Omental fat pad (tissue), 4 donors: ENCODE measurements at places on chromosomes 3 and 15. TPM values are rescaled to one million over a fixed set of nuclear protein-coding genes. Genes with fewer than 3 reads are reported as not detected.
A peak's percentile ranks its signal among the peaks of the same experiment; 100 is the strongest.

GRCh38 chr3:66066963-66067617 lies 28.4 kb upstream of the MAGI1 start:
- no peak for DNase-seq

GRCh38 chr3:66304293-66304692 lies 83.5 kb downstream of the SLC25A26 start:
- DNase-seq, result no peak

DNA sequence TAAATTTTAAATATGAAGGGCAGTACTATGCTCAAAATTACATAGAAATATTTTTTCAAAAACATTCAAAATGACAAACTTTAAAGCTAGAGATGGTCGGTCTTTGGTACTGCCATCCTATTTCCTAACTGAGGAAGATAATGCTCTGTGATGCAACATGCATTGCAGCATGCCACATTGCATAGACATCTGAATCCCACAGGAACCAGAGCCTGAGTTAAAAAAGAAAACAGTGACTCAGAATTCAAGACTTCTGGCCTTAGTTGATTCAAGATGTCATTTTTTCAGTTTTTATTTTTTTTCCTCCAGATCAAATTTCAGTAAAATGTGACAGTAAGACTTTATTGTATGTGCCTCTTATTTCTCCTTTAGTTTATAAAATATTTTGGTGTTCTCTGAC lies 33.1 kb downstream of the TP63 start:
- peak; percentile 26 for DNase-seq

GPR149 gene
- not detected for total RNA-seq

SNRPA1 gene
- total RNA-seq, result 47.7 TPM

BCL6 gene
- total RNA-seq, result 323 TPM
